Stimulated activated CD4-positive, alpha-beta T cell treated with anti-CD3 and anti-CD28 coated beads, TNF-alpha, amount 100 ng/mL, for 24 hours (primary cell): ENCODE measurements at places on chromosomes 16 and 17.

DNA sequence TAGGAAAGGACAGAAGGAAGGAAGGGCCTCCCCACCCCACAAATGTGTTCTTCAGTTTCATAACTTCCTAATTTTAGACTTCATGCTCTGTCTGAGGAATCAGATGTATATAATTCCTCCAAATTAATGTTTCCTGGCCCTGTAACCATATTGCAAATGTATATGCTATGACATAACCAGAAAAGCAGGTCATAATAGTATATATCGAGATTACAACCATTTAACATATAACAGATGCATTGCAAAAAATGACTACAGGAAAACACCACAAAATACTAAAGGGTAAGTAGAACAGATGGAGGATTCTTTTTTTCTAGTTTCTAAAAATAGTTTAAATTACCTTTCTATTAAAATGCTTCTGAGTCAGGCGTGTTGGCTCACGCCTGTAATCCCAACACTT lies 3.1 kb upstream of the EXOC7 start:
- DNase-seq: no peak

DNA sequence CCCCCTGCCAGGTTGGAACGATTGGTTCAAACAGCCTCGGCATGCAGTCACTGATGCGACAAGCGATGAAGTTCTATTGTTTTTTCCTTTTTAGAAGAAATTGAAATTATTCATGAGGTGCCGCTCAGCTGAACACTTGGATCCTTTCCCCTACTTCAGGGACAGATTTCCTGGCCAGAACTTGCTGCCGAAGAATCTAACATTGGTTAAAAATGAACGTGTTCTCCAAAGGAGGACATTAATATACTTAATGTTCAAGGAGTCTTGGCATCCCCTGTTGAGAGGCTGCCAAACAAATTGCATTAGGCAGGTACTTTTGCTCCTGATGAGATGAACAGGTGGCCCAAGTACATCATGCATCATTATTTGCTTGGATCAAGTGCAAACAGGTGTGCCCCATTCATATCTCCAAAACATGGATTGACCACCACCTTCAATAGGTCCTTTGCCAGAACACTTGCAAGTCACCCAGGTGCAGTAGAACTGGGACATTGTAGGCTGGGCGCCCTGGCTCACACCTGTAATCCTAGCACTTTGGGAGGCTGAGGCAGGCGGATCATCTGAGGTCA lies 437.2 kb downstream of the HAPSTR1 start:
- DNase-seq: no peak

- no peak for DNase-seq
Measured at GRCh38 chr16:82456683-82457082, 170.1 kb upstream of the CDH13 start.

GRCh38 chr17:67377488-67378453 lies 690 bp downstream of the PITPNC1 start:
- DNase-seq: peak; percentile 31

DNA sequence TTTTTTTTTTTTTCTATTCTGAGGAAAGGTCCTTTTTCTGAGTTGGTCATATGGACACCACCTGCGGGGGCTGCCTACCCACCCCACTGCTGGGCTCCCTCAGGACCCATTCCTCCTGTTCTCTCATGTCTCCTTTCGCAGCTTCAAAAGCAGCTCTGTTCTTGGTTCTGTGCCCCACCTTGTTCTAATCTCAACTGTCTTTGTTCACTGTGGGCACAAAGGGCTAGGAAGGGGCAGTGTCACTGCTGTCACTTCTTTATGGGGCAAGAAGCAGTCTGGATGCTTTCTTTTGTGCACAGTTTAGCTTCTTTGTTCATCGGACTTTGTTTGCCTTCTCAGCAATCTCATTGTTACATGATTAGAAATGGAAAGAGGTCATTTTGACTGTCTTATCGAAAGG lies 7.1 kb downstream of the GOSR2 start:
- no peak for DNase-seq

GRCh38 chr17:50312308-50312707 lies 33.6 kb upstream of the XYLT2 start:
- DNase-seq: no peak

DNA sequence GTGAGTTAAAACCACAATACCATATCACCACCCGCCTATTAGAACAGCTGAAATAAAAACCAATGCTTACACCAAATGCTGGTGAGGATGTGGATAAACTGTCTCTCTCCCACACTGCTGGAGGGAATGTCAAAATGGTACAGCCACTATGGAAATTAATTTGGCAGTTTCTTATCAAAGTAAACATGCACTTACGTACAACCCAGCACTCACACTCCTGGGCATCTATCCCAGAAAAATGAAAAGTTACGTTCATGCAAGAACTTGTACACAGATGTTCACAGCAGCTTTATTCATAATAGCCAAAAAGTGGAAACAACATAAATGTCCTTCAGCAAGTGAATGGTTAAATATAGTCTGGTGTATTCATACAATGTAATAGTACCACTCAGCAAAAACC lies 173.2 kb upstream of the MYOCD start:
- DNase-seq: no peak

DNA sequence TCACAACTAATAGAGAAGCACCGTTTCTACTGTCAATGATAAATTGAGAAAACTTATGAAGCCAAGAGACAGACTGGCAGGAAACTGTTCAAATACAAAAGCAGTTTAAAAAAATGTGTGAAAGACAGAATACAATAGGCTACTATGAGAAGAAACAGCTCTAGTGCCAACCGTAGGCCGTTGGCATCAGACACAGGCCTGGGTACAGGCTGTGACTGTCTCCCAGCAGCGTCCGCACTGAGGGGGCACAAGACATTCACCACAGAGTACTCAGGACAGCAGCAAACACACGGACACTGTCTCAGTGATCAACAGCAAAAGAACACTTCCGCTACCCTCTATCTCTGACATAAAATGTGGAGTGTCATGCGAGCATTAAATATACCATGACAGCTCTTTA lies 7.8 kb upstream of the C1QBP start:
- no peak for DNase-seq

DNA sequence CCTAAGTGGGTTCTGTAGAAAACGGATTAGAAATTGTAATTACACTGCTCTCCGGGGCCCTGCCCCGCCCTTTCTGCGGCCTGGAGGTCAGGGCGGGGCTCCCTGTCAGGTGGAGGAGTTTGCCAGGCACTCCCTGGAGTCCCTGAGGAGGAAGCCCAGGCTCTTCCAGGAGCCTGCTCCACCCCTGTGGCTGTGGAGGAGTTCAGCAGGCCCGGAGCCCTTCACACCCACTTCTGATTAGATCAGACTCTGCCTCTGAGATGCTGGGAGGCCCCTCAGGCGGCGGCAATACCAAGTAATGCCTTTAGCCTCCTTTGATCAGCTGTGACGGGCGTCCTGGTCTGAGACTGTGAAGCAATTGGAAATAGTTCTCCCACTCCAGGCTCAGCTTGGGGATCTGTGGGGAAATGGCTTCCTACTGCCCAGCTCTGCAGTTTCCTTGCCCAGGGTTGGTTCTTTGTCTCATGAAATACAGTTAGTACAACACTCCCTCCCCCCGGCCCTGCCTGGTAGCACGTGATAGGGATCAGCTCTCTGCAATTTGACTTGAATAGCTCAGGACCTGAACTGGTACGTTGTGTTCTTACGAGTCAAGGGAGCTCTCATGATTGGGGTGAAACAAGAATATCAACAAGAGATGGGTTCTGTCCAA lies 22.3 kb downstream of the BAIAP2 start:
- no peak for DNase-seq

- DNase-seq: no peak
Measured at GRCh38 chr17:48503747-48504146, 27.1 kb downstream of the HOXB1 start.

DNA sequence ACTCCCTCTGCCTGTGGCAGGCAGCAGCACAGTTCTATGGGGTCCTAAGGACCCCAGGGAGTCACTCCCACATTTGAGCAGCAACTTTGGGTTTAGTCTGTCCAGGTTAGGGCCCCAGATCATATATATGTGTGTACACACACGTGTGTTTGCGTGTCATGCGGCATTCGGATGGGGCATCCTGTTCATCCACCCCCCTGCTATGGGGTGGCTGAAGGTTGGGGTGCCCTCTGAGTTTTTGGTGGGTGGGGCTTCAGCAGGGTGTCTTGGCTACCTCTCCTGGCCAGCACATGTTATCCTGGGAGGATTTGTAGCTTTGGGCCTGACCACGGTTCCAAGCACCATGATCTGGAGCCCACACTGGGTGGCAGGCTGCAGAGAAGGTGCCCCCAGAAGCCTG lies 100.7 kb downstream of the RAB11FIP4 start:
- no peak for DNase-seq

DNA sequence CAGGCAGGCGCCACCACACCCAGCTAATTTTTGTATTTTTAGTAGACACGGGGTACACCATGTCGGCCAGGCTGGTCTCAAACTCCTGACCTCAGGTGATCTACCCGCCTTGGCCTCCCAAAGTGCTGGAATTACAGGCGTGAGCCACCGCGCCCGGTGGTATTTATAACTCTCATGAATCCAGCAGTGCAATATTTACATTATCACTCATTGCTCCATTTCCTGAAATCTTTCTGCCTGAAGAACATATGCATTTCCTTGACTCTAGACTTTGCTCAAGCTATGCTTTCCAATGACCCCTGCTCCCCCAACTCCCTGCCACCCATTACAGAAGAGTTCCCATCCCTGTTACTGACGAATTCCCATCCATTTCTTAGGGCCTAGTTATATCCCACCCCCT lies 19.7 kb upstream of the NDUFAB1 start:
- no peak for DNase-seq

DNA sequence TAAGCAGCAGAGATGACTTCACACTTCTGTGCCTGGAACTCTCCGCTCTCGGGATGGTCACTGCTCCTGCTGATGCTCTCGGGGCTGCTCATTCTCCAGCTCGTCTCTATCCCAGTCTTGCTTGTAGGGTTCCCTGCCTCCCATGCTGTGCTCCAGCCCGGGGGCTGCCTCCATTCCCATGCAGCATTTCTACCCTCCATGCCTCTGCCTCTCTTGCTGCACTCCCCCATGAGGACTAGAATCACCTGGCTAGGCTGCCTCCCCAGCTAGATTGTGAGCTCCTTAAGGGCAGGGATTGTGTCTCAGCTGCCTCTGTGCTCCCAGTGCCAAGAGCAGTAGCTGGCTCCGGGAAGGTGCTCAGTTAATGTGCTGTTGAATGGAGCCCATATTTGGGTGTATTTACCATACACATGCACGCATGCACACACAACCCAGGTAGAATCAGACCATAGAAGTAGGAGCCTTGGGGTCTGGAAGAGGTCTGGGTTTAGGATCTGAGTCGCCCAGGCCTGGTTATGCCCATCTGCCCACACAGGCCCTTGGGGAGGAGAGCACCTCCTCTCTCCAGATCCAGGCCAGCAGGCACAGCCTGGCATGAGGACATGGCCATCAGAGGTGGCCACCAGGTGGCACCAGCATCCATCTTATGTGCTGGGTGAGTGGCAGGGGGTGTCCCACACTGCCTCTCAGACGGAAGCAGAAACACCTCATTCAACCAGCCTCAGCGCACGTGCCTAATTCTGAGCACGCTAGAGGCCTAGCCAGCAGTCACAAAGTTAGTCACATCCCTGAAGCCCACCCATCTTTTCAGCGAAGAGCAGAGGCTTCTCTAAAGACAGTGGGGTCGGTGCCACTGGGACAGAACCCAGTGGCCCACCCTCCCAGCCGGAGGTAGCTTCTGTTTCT lies 9.3 kb downstream of the GIT1 start:
- DNase-seq: peak; percentile 79

DNA sequence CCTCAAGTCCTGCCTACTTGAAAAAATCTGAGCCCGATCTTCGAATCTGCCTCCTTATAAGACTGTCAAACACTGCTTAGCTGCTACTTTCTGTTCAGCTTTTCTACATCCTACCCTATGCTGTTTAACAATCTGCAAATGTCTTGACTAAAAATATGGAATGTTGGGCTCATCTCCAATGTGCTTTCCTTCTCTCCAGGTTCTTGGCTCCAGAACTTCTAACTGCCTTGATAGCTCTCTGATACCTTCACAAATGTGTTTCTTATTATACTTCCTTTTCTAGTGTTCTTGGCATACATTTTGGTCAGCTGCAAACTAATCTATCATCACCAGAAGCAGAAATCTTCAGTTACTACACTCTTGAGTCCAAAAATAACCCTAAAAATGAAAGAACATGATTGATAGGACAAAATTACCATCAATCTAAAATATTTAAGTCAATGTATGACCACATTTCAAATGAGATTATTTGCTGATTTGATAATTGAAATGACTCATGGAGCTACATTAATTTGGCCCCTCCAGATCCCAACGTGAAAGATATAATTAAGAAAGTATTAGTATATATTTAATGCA lies 372.3 kb upstream of the MON1B start:
- DNase-seq: no peak

GRCh38 chr16:78576941-78577340 lies 477.5 kb downstream of the WWOX start:
- DNase-seq: no peak

DNA sequence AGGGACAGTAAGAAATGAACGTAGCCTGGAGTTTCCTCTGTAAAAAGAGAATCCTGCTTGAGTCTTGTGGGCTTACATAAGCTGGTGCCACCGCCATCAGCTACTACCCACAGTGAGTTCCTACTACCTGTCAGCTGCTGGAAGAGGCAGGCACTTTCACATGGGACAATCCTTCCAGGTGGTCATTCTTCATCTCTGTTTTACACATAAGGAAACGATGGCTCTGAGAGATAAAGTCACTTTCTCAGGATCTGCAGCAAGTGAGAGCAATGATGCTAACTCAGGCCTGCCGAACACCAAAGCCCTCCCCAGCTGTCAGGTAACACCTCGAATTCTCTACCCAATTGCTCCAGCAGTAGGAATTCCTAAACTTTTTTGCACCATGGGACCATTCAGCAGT lies 26.6 kb downstream of the PIK3R5 start:
- DNase-seq: no peak

DNA sequence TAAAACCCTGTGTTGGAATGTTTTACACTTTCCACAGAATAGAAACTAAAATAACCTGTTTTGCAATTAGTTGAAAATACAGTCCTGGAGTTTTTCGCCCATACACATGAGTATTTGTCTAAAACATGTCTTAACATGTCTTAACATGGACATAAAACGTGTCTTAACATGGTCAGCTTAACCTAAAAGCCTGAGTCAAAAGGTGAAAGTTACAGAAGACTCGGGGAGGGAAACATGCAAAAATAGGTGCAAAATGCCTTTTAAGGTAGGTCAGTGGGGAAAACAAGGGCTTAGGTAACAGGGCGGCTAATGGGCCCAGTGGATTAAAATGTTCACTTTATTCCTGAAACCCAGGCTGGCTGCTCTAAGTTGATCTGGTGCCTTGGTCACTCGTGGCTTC lies 56.1 kb upstream of the RBL2 start:
- DNase-seq: no peak

GRCh38 chr16:78552716-78553115 lies 453.3 kb downstream of the WWOX start:
- DNase-seq: no peak

GRCh38 chr16:59748531-59748930 lies 1014.4 kb upstream of the GOT2 start:
- DNase-seq: no peak
